ENCODE measurements at places on chromosomes 6 and 20.

DNA sequence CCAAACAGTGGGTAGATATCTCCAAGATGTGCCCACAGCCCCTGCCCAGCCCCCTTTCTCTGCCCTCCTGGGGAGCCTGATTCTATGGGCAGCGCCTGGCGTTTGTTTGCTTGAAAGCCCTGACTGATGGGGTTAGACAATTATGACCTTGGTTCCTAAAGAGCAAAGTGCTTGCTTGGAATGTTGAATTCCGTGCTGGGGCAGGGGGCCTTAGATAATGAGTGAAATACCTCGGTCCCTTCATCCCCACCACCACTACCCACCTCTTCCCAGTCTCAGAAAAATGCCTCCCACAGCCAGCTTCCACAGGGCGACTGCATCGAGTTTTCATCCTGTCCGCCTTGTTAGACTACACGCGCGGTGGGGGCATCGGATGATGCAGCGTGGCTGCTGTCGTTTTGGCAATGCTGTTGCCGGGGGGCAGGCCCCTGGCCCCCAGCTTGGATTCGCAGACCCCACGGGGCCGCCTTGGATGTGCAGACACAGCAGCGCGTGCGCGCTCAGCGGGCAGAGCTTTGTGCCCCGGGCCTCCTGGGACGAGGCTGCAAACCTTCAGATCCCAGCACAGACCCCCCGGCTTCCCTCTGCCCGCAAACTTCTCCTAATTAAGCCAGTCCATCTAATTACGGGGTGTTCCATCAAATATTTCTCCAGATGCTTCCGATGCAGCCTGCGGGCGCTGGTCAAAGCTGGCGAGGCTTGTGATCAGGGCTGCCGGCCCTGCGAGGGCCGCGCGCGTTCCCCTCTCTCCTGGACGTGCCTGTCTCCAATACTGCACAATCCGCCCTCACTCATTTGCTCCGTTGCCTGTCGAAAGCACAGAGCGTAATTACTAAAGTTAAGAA is 86.1 kb downstream of the LINC00237 start:
- no peak for DNase-seq

DNA sequence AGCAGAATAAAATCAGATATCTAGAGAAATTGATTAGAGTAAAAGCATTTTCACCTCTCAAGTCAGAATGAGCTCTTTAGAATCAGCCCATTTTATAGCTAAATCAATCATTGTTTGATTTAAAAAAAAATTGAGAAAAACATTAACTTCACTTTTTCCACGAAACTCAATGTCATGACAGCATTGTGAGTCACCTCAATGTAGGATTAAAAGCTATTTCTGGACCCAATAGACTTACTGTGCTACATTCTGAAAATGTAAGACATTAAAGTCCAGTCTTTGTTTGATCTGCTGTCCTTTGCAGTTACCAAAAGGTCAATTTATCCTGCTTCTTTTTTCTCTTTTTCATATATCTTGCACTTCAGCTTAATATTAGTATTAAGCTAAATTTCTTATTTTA is 519.4 kb upstream of the ZNF337 start:
- DNase-seq: no peak

GRCh38 chr6:152301021-152301764 is 336.0 kb downstream of the SYNE1 start:
- no peak for DNase-seq

- DNase-seq: no peak
These were observed 78.5 kb upstream of the HDAC2 start for GRCh38 chr6:114049367-114049966.
